ENCODE measurements at places on chromosomes 13 and 19. TPM values are rescaled to one million over a fixed set of nuclear protein-coding genes. Genes with fewer than 3 reads are reported as not detected.

CCDC169 gene
- 0.37 TPM for total RNA-seq

OR7C1 gene
- not detected for total RNA-seq

FPR2 gene
- total RNA-seq = not detected

DCT gene
- total RNA-seq = not detected

ZNF808 gene
- total RNA-seq = not detected

FUT3 gene
- total RNA-seq = not detected

UBE2L5 gene
- not detected for total RNA-seq

SLC17A7 gene
- 0.31 TPM for total RNA-seq

FCER2 gene
- total RNA-seq = not detected

CASP14 gene
- total RNA-seq = not detected

AMH gene
- total RNA-seq = 22.3 TPM

BRME1 gene
- total RNA-seq = not detected

FXYD5 gene
- total RNA-seq = 235 TPM

PLPPR3 gene
- total RNA-seq = 5.6 TPM

SOX21 gene
- 0.49 TPM for total RNA-seq

GPR42 gene
- not detected for total RNA-seq

GPR183 gene
- total RNA-seq = not detected

CILP2 gene
- 0.38 TPM for total RNA-seq

FAAP24 gene
- 16.1 TPM for total RNA-seq

CYP4F8 gene
- not detected for total RNA-seq

LILRA2 gene
- total RNA-seq = not detected

EEF1AKMT1 gene
- total RNA-seq = 4.3 TPM

NOTCH3 gene
- 8.7 TPM for total RNA-seq

SLC5A5 gene
- total RNA-seq = 0.20 TPM

VN1R2 gene
- total RNA-seq = not detected

ARRDC5 gene
- not detected for total RNA-seq

PIK3R2 gene
- total RNA-seq = 11.6 TPM

CBARP gene
- total RNA-seq = 2.3 TPM

HSH2D gene
- total RNA-seq = not detected

ZNF578 gene
- not detected for total RNA-seq

All from A549 treated with ZK216348 at 1 μM for 4 hours (cell line).